G401 (cell line): ENCODE measurements at places on chromosomes 3 and 15.

DNA sequence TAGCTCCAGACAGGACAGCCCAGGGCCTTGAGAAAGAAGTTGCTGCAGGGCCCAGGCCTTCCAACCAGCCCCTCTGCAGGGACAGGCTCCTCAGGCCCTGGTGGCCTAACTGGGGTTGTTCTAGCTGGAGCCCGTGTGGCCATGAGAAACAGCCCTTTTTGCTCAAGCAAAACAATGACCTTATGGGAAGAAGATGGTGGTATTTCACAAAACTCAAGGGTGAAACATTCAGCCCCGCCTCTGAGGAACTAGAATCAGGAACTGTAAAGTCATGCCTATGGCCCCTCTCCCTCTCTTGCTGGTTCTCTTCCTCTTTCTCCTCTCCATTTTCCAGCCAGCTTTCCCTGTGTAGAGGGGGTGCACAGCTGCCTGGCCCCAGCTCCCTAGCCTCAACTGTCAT lies 273.3 kb downstream of the RPLP1 start:
- no peak for DNase-seq

DNA sequence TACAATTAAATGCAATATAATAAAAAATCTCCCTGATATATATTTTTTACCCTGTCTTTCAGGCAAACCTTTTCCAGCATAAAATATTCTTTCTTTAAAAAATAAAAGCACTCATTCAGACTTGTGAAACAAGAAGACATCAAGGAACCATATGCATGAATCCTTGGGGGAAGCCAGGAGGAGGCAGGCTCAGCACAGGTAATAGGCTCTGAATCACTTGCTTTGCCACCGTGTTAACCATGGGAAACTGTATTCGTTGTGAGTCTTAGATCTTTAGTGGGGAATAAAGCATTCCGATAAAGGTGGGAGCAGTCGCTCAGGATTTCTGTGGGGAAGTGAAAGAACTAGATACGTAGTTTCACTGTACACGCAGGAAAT lies 42.4 kb downstream of the FBN1 start:
- DNase-seq, result no peak

DNA sequence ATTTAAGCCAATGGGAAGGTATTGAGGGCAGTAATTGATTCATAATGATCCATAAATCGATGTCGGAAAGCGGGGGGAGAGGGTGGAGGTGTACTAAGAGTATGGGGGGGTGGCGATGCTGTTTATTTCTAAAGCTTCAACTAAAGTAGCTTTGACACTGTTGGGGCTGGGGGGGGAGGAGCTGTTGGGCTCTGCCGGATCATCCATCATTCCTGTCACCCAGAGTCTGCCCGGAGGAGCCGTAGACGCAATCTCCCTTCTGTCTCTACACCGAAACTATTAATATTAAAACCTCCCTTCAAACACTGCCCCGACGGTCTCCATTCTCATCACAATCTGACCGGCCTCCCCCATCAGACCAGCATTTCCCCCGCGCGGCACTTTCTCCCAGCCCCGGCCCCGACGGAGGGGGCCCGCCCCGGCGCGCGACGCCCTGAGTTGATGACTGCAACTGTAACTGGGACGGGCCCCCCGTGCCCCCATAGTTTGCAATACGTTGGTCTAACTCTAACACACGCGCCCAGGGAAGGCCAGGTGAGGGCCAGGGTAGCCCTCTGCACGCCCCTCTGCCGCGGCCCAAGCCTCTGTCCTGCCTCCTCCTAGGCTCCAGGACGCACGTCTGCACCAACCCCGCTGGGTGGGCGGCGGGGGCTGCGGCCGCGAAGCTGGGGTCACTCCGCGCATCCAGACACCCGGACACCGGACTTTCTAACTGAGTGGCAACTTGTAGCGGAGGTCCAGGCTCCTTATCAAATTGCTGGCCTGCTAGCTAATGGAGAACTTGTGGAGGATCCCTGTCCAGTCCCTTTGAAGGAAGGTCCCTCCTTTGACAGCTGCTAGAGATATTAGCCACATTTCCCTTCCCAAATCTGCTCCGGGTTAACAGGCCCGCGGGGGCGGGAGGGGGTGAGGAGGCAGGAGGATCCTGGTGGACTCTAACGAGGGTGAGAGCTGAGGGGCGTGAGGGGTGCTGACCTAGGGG lies 212.0 kb downstream of the MEIS2 start:
- no peak for DNase-seq

DNA sequence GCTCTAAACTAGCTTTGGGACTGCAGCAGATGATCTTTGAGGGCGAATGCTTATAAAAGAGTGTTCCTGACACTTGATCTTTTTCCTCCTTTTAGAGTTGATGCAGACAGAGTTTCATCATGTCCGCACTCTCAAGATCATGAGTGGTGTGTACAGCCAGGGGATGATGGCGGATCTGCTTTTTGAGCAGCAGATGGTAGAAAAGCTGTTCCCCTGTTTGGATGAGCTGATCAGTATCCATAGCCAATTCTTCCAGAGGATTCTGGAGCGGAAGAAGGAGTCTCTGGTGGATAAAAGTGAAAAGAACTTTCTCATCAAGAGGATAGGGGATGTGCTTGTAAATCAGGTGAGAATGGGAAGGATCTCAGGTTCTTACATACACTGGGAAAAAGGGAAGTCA lies 75.7 kb downstream of the KLHL25 start:
- DNase-seq, result no peak

DNA sequence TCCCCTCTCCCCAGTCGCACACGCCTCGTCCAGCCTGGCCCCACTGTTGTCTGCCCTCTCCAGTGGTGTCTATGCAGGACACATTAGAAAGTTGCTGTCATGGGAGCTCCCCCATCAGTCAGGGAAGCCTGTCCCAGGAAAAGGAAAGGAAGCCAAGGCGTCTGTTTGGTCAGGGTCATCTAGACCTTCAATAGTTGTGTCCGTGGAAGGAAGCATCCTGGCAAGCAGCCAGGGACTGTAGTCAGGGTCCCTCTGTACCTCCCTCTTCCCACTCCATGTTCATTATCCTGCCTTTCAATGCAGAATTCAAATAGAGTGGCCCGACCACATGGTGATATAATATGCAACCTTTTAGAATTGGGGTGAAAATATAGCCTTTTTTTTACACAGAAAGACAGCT lies 60.7 kb upstream of the RAB6B start:
- no peak for DNase-seq

DNA sequence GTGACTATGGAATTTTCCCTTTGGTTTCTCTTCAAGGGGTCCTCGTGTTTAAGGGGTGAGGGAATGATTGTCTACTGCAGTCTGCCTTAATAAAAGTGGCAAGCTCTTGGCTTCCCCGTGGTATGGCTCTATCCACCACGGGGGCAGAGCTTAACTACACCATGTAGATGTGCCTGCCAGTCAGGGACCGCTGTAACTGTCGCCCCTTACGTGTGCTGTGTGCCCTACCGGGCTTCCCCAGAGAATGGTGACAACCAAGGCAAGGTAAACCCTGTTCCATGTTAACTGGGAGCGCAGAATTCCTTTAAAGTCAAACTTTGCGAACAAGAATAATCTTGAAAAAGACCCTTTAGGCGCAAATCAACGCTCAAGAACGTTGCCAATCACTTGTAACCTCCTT lies 966 bp upstream of the C3orf80 start:
- peak; percentile 66 for DNase-seq

- DNase-seq, result no peak
Observed at GRCh38 chr3:150359381-150359780, 48.7 kb upstream of the TSC22D2 start.

DNA sequence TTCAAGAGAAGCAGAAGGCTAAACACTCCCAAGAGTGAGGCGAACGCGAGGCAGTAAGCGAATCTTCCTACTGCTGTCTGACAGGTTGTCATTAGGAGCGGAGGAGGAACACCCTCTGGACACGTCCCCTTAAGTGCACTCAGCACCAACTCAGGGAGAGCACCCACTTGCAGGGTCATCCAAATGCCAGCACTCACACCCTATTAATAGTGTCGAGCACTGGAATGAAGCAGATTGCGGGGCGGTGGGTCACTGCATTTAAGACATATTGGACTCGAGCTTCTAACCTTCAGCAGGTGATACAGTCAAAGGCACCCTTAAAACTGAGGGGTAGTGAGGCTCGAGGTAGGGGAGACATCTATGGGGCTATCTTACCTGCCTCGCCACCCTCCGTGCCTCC lies 28.7 kb downstream of the SH3BP5 start:
- no peak for DNase-seq

GRCh38 chr15:63502843-63503738 lies 1.3 kb upstream of the USP3 start:
- DNase-seq, result peak; percentile 21

DNA sequence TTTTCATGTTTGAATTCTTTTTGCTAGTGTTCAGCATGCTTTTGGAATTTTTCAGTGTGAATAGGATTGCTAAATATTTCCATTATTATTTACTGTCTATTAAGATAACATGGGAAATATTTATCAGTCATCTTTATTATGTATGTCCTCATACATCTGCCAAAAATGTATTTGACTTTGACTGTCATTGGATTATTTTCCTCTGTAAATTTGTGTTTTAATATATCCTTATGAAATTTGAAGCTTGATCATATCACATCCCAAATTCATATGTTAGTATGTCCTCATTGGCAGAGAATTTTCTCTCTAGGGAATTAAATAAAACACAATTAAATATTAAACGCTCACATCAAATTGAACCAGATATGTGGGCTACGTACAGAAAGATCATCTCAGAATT lies 32.3 kb upstream of the TRPC1 start:
- DNase-seq, result no peak

- peak; percentile 40 for DNase-seq
Observed at GRCh38 chr15:70200511-70201424, 103.1 kb upstream of the TLE3 start.
